ENCODE measurements at places on chromosomes 6 and 20. TPM values are rescaled to one million over a fixed set of nuclear protein-coding genes. Genes with fewer than 3 reads are reported as not detected.

LRRC73 gene
- 0.38 TPM for total RNA-seq

VSX1 gene
- total RNA-seq, result not detected

PSMA7 gene
- total RNA-seq, result 373 TPM

EMILIN3 gene
- total RNA-seq, result 0.13 TPM

All from esophagus squamous epithelium (tissue), 5 donors.